ENCODE measurements at places on chromosomes 3 and 15. TPM values are rescaled to one million over a fixed set of nuclear protein-coding genes. Genes with fewer than 3 reads are reported as not detected.

- no peak for DNase-seq
These were observed 185.7 kb downstream of the OPA1 start for GRCh38 chr3:193778676-193779075.

- DNase-seq: no peak
These were observed 304.4 kb downstream of the KBTBD8 start for GRCh38 chr3:67302489-67302888.

- DNase-seq: no peak
These were observed 10.8 kb downstream of the EDEM1 start for GRCh38 chr3:5198313-5198677.

DNA sequence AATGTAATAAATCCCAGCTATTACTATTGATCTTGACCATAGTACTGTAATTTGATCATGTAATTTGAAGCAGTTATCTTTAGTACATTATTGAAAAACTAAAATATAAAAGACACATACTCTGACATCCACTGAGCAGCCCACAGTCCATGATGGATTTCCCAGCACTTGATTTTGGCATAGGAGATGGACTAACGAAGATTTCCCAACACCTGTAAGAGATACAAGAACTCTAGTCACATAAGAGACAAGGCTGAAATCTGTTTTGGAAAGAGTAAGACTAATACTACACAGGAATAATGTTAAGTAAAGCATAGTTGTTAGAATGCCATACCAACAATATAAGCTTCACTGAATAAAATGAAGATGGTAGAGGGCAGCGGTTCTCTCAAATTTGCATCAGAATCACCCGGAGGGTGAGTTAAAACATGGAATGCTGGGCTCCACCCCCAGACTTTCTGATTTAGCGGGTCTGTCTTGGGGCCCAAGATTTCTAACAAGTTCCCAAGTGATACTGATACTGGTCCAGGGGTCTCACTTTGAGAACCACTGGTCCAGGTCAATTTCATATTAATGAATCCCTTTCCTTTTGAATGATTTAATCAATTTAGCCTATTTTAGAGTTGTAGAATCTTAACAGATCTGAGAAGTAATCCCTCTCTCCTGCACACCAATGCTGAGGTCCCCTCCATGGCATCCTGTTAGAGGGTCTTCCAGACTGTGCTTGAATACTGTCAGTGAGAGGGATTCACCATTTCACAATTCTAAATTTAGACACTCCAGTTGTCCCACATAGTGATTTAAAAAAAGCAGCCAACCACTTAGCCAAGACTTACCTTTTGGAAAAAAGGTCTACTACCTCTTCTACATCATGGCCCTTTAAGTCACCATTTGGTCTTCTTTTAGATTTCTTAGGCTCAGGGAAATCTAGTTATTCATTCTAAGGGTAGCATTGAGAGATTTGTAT is 11.5 kb downstream of the RABL3 start:
- DNase-seq: no peak

- no peak for DNase-seq
These were observed 27.9 kb downstream of the EIF1B start for GRCh38 chr3:40337136-40338108.

The ALG3 gene
- total RNA-seq: 100 TPM

The TGFBR2 gene
- 21.8 TPM for total RNA-seq

The IL17RE gene
- 0.29 TPM for total RNA-seq

The ILDR1 gene
- total RNA-seq: not detected
